DMS 273 treated with DMSO at 0.1 percent for 48 hours (cell line): ENCODE measurements at places on chromosomes 4 and X.

DNA sequence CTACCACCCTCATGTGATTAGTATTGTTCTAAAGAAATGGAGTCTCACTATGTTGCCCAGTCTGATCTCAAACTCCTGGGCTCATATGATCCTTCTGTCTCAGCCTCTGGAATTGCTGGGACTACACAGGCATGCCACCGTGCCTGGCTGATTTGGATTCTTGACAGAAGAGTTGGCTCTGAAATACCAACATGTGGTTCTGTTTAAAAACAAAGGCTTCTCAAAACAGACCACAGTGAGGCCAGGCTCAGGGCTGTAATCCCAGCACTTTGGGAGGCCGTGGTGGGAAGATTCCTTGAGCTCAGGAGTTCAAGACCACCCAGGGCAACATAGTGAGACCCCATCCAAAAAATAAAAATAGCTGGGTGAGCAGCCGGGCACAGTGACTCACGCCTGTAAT is 126.7 kb downstream of the DHRSX start:
- DNase-seq = no peak

DNA sequence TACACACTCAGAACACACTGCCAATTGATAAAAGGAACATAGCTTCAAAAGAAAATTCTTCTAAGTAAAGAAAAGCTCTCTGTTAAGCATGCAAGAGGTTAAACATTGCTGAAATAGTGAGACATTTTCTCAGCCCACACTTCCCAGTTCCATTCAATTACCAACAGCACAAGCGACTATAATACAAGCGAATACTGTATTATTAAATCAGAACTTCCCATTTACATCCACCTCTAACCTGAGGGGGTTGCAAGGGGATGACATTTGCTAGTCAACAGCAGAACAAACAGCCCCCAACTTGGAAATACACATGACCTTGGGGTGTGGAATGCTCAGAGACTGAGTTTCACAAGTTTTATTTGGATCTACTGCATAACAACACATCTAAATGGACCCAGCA is 1.1 kb downstream of the FSTL5 start:
- DNase-seq = no peak

DNA sequence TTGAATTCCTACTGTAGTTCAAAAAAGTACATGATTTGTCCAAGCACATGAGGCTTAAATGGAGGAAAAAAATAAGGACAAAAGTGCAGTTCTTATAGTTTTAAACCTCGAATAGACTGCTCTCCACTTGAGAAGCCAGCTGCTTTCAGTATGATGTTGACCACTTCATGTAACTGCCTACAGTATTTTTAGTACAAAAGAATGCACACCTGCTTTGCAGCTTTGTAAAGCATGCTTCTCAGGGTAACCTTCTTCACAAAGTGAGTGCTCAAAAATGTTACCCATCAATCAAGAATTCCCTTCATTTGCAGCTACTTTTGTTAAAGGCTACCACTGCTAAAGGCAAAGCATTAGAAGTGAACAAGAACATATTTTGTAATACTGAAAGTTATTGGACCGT is 83.4 kb upstream of the FAM47B start:
- no peak for DNase-seq

DNA sequence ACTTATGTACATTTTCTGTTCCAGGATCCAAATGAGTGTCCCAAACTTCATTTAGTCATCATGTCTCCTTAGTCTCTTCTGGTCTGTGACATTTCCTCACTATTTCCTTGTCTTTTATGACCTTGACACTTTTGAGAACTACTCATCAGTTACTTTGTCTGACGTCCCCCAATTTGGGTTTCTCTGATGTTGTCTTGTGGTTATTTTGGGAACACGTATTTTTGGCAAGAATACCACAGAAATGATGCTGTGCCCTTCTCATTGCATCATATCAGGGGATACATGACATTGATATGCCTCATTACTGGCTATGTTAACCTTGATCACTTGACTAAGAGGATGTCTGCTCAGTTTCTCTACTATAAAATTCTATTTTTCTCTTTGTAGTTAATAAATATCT is 308.8 kb downstream of the ZNF674 start:
- DNase-seq = no peak

DNA sequence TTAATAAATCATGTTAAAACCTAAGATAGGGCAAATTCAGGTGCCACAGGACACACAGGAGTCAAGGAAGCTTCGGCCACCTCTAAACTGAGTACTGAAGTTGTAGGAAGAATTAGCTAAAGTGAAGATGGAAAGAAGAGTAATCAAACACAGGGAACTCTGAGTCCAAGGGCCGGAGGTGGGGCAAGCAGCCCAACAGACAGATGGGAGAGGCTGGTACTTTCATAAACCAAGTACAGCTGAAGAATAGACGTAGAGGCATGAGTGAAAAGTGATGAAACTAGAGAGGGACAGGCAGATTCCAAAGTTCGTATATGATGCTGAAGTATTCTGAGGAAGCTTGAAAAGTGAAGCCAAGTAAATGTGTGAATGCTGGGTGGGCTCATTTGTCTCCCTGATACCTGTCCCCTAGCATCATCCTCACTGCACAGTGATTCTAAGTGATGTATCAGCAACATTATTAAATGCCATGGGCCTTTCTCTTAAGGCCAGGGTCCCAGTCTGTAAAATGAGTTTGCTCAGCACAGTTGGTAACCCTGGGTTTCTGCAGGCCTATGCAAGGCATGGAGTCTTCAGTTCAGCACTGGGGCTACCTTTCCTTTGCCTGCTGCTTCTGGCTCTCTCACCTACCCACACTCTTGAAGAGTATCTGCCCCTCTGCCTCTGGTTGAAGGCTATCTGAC is 203.3 kb downstream of the NR3C2 start:
- no peak for DNase-seq

- no peak for DNase-seq
Observed at GRCh38 chrX:132216283-132216682, 3.0 kb downstream of the RAP2C start.

GRCh38 chr4:80309294-80310004 is 26.1 kb upstream of the CFAP299 start:
- DNase-seq = no peak

DNA sequence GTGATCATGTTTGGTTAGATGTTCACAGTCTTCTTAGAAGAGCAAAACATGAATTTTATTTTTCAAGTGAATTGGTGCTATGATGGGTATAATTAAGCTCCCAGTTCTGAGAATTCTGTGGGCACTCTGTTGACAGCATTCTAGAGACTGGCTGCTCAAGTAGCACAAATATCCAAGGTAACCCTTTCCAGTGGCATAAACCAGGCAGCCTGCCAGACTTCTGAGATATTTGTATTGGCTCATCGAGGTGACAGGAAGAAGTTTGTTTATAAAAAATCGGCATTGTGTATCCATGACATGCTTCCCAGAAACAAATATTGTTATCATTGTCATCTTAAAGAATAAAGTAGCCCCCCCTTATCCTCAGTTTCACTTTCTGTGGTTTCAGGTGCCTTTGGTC is 28.3 kb downstream of the LANCL3 start:
- no peak for DNase-seq

GRCh38 chr4:78058591-78059523 is 1.7 kb downstream of the FRAS1 start:
- no peak for DNase-seq

GRCh38 chr4:176339936-176340761 is 20.4 kb downstream of the SPCS3 start:
- DNase-seq = no peak

DNA sequence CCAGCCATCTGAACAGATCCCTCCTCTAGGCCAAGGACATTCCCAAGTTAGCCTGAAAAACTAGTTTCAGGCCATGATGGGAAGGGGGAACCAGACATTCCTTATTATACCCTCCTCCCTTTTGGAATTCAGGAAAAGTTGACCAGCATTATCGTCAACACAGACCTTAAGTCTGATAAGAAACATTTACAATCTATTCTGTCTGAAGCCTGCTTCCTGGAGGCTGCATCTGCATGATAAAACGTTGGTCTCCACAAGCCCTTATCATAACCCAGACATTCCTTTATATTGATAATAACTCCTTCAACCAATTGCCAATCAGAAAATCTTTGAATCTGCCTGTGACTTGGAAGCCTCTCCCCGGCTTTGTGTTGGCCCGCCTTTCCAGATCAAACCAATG is 44.3 kb downstream of the EFHC2 start:
- no peak for DNase-seq

DNA sequence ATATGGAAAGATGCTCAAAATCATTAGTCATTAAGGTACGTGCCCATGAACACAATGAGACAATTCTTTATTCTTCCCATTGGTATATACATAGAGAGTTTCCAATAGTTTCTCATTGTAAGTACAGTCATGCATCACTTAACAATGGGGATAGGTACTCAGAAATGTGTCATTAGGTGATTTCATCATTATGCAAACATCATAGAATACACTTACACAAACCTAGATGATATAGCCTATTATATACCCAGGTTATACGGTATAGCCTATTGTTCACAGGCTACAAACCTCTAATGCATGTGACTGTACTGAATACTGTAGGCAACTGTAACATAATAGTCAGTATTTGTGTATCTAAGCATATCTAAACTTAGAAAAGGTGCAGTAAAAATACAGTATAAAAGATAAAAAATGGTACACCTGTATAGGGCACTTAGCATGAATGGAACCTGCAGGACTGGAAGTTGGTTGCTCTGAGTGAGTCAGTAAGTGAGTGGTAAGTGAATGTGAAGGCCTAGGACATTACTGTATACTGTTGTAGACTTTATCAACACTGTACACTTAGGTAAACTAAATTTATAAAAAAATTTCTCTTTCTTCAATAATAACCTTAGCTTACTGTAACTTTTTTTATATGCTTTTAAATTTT is 49.6 kb downstream of the KLHL13 start:
- no peak for DNase-seq

GRCh38 chr4:187090401-187090800 is 366.7 kb upstream of the FAT1 start:
- DNase-seq = no peak

GRCh38 chr4:105241451-105241850 is 94.8 kb downstream of the TET2 start:
- no peak for DNase-seq

DNA sequence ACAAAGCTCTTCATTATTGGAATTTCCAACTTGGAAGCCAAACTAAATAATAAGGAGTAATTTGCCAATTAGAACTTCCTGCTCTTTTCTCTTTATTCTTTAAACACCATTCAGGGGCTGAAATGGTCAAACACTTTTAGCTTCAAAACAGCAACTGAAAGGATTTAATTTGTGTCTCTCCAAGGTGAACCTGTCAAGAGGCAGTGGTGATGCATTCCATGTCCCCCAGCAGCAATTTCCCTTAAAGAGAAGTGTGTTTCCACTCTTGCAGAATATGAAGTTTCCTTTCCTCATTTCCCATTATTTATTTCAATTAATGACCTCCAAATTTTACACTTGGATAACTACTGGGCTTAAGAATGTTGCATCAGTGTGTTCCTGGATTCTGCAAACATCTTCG is 156.0 kb downstream of the COL25A1 start:
- no peak for DNase-seq

- DNase-seq = no peak
Observed at GRCh38 chr4:183455431-183456195, 11.2 kb downstream of the CDKN2AIP start.

DNA sequence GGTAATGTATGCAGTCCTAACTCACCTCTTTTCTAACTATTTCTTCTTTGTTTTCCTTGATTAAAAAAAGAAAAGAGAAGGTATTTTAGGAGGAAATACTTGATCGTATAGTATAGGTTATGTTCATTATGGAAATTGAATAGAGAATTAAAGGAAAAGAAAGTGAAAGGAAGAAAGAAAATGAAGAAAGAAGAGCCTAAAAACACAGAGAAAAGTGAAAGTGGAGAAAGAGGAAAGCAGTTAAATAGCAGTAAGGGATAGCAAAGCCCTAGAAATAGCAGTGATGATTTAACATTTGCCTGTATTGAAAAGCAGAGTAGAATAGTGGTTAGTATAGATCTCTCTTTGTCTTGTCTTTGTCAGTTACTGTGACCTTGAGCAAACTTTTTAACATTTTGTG is 37.0 kb downstream of the MRPL1 start:
- no peak for DNase-seq

- DNase-seq = no peak
Observed at GRCh38 chr4:158786121-158786601, 17.3 kb downstream of the FNIP2 start.

- no peak for DNase-seq
Observed at GRCh38 chrX:10851809-10852208, 231.4 kb upstream of the MID1 start.

DNA sequence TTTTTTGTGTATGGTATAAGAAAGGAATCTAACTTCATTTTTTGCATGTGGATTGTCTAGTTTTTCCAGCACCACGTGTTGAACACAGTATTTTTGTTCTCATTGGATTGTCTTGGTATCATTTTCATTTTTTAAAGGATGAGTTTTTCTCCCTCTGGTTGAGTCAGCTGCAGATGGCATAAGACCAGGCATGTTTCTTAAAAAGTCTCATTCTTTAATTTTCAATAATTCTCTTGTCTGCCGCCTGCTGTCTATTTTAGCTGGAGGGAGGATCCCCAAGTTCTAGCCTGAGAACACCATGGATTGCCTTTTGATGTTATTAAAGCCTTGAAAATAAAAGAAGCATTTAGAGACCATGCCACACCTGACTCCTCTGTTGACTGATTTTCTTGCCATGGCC is 263.8 kb downstream of the ARHGAP24 start:
- no peak for DNase-seq

GRCh38 chr4:115145393-115146160 is 32.2 kb upstream of the NDST4 start:
- DNase-seq = no peak

GRCh38 chr4:142719854-142720541 is 126.1 kb downstream of the INPP4B start:
- DNase-seq = no peak

DNA sequence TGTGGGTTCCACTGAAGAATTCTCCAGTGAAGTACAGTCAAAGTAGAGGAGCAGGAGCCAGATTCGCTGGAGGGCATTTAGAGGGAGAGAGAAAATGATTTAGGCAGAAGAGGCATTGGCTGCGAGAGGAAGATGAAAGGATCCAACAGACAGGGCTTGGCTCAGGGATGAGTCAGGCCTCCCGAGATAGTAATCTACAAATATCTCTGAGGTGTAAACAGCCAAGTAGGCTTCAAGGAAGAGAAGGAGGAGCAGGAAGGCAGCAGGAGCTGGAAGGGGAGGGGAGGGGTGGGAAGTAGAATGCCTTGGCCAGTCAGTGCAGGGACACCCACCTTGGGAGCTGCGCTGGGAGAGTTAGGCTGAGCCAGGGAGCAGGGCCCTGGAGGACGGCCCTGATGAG is 55.5 kb downstream of the PJA1 start:
- DNase-seq = no peak

GRCh38 chr4:78002260-78002659 is 54.9 kb upstream of the FRAS1 start:
- DNase-seq = no peak

- no peak for DNase-seq
Observed at GRCh38 chrX:87583679-87584078, 66.1 kb downstream of the KLHL4 start.

DNA sequence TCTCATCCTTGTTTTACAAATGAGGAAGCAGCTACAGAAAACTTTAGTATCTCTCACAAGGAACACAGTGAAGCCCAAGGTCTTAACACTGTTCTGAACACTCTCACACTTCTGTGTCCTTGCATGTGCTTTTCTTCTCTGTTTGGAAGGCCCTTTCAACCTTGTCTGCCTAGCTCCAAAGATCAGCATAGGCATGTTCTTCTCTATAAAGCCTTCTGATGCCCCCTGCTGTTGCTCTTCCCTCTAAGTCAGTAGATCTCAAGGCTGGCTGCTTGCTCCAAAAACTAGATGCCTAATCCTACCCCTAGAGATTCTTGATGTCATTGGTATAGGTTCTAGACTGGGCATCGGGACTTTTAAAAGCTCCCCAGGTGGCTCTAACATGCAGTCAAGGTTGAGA is 5.9 kb downstream of the APOO start:
- peak; percentile 47 for DNase-seq
